ENCODE measurements at places on chromosomes 2 and 18.

- DNase-seq: no peak
Observed at GRCh38 chr18:22643731-22644130, 226.0 kb upstream of the CTAGE1 start.

DNA sequence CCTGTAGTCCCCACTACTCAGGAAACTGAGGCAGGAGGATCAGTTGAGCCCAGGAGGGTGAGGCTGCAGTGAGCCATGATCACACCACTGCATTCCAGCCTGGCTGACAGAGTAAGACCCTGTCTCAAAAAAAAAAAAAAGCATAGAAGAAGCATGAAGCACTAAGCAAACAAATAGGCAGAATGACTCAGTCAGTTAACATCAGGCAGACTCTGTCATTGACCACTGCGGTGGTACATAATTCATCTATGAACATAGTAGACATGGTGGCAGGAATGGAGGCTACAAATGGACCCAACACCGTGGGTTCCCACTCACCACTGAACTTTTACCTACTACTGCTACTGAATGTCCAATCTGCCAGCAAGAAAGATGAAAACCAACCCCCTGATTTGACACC, 7.6 kb upstream of the ASXL2 start:
- no peak for DNase-seq

DNA sequence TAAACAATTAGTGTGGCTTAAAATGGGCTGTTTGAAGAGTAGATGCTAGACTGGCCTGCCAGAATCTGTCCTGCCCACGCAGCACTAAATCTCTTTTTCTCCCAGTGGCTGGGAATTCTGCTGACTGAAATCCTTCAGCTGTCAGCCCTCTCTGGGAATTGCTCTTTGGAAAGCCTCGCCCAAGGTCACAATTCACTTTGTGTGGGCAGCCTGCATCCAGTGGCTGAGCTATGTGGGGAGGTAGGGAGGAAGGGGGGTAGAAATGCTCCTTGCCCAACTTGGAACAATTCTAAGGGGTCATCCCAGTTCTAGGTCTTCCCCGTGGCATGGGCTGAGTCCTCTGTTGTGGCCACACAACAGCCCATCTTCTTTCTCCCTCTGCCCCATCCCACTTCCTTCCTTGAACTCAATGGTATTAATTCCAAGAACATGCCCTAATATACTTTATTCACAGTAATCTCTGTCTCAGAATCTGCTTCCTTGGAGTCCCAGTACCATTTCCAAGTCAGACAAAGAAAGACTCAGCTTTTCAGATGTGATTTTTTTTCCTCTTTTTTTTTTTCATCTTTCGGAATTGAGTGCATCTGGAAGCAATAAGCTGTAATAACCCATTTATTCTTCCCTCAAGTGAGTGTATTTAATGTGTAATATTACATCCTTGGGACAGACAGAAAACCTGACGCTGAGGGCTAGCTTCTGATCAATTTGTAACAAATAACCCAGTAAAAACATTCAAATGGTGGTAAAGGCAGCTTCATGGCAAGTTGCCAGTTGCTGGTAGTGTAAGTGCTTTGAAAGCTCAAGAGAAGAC, 189.4 kb downstream of the GPD2 start:
- DNase-seq: no peak

DNA sequence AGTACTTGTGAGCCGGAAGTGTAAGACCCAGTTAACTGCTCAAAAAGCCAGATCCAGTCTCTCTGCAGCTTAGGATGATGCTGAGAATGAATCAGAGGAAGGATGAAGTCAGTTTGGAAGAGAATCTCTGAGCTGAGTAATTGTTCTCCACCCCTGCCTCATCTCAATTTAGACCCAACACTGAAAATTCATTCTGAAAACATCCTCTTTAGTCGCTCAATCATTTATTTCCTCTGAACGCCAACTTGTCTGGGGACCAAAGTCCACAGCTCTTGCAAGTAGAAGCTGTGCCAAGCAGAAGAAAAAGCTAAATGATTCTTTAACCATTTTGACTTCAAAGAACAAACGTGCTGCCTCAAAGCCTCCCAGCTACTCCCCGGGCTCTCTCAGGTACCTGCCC, 177.1 kb upstream of the KLHL29 start:
- DNase-seq: no peak

GRCh38 chr2:64067326-64067725, 48.1 kb upstream of the VPS54 start:
- DNase-seq: no peak

GRCh38 chr2:123864416-123864815, 160.7 kb upstream of the CNTNAP5 start:
- no peak for DNase-seq

GRCh38 chr2:12259493-12259892, 457.2 kb upstream of the TRIB2 start:
- no peak for DNase-seq

GRCh38 chr2:18752022-18752493, 162.7 kb upstream of the NT5C1B start:
- no peak for DNase-seq

GRCh38 chr2:65076345-65076710, 20.1 kb downstream of the CEP68 start:
- DNase-seq: no peak

DNA sequence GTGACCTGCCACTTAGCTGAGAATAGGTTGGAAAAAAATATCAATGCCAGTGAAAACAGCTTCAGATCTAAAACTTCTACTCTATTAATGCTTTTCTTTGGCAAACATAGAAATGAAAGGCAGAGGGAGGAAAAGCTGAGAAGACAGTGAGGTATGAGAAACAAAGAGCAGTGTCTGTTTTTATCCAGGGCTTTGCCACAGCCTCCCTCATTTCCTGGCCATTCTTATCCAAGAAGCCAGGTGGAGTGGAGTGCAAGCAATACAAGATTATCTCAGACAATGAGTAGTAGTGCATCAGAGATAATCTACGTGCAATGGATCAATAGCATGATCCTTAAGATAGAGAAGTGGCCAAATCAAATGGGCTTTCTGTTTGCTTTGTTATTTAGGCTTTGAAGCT, 808.7 kb upstream of the PIK3C3 start:
- no peak for DNase-seq

DNA sequence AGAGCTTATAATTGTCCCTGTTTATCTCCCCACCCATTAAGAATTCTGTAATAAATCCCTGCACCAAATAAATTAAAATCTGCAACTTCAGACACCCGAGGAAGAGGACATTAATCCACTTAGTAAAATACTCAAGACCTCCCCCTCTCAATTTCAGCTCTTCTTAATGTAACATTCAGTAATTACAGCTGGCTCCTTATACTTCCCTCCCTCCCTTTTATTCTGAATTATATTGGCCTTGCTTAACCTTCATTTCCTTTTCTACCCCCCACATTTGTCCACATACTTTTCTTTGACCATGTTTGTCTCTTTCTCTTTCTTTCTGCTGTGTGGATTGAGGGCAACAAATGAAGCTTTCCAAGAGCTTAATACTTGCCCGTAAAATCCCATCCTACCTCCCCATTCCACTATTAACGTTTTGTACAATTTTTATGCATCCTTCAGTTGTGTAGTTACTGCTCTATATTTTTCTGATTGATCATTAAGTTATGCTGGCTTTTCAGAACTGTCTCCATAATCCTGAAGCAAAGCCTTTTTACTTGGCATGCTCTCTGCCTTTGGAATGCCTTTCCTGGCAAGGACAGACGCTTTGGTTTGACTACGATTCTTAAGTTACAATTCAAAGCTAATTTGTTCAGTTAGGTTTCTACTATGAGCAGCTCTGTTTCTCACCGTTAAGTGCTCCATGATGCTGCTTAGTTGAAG, 580.1 kb downstream of the ZEB2 start:
- no peak for DNase-seq

GRCh38 chr18:29311580-29311979, 1134.7 kb upstream of the CDH2 start:
- DNase-seq: no peak

- no peak for DNase-seq
Observed at GRCh38 chr2:170030040-170030439, 147.9 kb upstream of the MYO3B start.

DNA sequence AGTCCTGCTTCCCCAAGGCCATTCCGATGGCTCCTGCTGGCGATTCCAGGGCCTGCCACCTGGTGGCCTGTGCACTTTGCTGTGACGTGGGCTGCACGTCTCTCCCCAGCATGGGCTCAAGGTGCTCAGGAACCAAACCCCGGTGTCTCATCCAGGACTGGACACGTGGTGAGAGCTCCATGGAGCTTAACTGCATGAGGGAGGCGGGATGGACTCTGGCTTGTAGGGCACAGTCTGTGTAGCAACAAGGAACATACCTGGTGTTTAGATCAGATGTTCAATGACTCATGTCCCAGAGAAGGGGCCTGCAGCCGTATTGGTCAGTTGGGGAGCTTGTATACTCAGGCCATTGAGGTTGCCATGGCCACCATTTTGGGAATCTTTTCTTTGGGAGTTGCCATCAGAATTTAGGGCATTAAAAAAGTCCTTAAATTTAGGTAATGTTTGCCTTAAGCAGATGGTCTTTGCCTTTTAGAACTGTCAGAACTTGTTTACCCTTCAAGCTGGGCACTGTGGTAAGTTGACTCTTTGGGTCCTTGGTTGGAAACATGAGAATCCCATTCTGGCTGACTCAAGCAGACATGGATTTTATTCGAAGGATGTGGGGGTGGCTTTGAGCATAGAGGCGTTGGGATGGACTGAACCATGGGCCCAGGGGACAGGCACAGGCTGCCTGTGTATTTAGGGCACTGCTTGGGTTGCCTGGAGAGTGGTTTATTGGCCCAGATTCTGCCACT, 21.0 kb downstream of the AGAP1 start:
- no peak for DNase-seq

DNA sequence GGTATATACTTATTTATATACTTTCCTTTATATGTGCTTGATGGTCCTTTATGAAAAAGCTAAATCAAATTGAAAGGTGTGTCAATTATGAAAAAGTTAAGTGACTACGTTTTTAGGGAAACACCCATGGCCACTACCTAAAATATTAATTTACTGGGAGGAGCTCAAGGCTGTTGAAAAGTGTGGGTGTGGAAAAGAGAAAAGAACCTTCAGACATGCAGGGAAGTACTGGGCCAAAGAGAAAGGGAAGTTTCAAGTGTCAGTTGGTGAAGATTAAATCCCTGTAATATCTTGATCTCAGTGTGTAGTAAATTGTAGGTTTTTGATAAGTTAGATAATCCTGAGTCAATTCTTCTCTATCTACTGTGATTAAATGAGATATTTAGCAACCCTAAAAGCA, 6.2 kb upstream of the GKN1 start:
- no peak for DNase-seq

GRCh38 chr2:45814951-45815621, 163.6 kb downstream of the PRKCE start:
- DNase-seq: no peak

DNA sequence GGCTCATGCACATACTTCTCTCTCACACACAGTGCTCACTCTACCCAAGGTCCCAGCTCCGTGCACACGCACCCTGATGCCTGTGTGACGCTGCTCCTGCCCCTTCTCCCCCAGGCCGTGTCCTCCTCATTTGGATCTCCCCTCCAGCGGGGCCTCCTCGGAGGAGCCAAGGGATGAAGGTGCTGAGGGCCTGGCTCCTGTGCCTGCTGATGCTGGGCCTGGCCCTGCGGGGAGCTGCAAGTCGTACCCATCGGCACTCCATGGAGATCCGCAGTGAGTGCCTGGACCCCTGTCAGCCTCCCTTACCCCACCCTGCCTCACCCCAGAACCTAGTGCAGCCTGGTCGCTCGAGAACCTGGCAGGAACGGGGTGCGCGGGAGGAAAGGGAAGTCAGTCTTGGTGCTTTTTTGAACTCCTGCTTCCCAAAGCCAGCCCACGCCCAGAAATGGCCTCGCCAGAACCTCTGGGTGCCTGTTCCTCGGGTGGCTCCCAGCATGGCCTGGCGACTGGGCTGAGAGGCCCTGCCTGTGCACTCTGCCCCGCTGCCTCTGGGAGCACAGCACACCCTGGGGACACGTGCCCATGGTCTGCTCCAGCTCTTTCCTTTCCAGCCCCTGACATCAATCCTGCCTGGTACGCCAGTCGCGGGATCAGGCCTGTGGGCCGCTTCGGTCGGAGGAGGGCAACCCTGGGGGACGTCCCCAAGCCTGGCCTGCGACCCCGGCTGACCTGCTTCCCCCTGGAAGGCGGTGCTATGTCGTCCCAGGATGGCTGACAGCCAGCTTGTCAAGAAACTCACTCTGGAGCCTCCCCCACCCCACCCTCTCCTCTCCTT, at the start of gene PRLH:
Gene PRLH (plus strand): TSS at position 174 of the 835 bp plus-strand sequence. CDS start 0 bp downstream, at position 174.
- DNase-seq: no peak

GRCh38 chr2:159070235-159070634, 101.8 kb downstream of the TANC1 start:
- no peak for DNase-seq

DNA sequence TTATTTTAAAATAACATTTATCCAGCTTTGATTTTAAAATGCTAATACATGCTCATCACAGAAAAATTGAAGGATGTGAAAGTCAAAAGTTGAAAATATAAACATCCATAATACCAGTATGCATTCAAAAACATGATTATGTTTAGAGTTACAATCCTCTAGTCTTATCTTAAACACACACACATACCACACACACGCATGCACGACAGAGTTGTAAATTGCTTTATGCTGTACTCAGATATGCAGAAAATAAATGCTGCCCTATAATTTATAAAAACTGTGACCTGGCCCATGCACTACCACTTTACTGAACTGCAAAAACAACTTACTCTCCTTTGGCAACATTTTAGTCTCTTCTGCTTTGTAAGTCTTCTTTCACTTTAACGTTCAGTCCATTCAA, 793.0 kb upstream of the FANCL start:
- no peak for DNase-seq

Data from stimulated activated CD8-positive, alpha-beta memory T cell treated with anti-CD3 and anti-CD28 coated beads, Interleukin-2, amount 100 ng/mL, for 48 hours (primary cell).